ENCODE measurements at places on chromosomes 4 and X.

- no peak for DNase-seq
These were observed 214.9 kb upstream of the RPS6KA3 start for GRCh38 chrX:20481632-20482031.

- DNase-seq = no peak
These were observed 206.4 kb downstream of the NWD2 start for GRCh38 chr4:37450911-37451310.

- DNase-seq = no peak
These were observed 15.0 kb downstream of the APELA start for GRCh38 chr4:164892018-164892417.

GRCh38 chrX:71393919-71394318 lies 27.8 kb downstream of the TAF1 start:
- no peak for DNase-seq

DNA sequence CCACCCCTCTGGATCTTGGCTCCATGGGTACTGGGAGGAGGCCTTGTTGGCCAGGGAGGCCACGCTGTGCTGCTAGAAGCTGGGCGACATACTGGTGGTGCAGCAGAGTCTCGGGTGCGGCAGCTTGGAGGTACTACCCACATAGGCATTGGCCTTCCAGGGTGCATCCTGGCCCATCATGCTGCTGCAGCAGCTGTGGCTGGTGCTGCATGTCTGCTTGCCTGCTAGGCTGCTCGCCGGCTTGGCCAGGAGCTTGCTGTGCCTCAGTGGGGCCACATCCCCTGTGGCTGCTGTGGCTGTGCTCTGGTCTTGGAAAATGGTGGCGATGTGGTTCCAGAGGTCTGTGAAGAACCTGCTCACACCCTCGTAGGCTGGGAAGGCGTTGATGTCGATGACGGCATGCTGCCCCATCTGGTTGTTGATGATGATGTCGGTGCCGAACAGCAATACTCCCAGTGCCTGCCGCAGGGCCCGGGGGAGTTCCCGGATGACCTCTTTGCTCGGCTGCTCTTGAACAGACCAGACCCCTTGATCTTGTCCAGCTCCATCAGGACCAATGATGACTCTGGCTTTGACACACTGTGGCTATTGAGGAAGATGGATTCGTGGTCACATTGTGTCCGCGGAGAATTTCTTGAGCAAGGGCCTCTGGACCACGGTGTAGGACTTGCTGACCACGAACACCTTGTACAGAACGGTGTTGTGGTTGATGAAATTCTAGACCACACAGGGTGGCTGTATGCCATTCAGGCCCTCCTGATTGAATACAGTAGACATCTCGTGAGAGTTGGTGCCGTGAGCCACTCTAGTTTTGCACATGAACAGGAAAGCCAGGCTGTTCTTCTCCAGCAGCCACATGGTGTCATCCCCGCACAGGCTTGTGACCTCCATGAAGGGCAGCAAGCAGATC lies 11.8 kb downstream of the RBM10 start:
- no peak for DNase-seq

GRCh38 chr4:159447296-159447695 lies 344.4 kb downstream of the RAPGEF2 start:
- no peak for DNase-seq

- no peak for DNase-seq
These were observed 4.2 kb downstream of the CENPVL3 start for GRCh38 chrX:51614353-51615012.

DNA sequence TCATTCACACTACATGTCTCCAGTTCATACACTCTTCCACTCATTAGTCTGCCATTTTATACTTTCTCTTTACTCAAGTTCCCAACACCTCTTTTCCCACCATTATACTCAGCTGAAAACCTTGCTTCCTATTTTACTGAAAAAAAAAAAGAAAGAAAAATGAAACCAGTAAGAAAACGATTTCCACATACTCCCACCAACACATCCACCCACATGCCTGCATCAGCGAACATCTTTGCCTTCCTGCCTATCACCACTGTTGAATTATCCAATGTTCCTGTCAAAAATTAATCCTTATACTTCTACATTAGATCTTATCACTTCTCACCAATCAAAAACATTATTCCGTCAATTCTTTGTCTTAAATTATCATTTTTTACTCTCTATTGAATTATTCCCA lies 188.1 kb upstream of the FAM241A start:
- DNase-seq = no peak

DNA sequence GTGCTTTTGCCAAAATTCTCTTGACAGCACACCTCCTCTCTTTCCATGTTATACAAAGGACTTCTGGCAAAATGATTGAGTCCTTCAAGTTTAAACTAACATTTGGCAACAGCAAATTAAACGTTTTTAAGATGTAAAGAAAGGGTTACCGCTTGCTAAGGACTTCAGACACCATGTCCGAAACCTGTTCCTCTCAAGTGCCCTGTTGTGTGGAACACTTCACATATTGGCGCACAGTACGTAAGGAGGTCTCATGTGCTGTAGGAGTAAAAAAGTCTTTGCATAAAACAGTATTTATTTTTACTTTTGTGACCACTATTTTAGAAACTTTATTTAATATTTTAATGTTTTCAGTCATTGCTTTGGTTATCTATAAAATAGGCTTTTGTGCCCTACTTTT lies 33.7 kb upstream of the HPRT1 start:
- DNase-seq = no peak

DNA sequence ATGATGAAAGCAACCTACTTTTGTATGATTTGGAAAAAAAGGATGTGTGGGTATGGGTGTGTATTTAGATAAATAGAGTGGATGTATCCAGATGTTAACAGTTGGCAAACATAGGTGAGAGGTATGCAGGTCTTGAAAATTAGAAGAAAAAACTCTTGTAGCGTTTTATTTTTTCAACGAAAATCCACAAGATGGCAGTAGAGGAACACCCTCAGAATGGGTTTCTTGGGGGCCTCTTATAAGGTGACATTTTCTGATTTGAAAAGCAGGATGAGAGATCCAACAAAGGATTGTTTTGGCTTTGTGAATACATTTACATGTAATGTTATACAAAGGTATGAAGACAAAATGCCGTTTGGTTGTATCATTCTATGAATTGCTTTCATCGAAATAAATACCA lies 68.3 kb downstream of the FMR1NB start:
- no peak for DNase-seq

DNA sequence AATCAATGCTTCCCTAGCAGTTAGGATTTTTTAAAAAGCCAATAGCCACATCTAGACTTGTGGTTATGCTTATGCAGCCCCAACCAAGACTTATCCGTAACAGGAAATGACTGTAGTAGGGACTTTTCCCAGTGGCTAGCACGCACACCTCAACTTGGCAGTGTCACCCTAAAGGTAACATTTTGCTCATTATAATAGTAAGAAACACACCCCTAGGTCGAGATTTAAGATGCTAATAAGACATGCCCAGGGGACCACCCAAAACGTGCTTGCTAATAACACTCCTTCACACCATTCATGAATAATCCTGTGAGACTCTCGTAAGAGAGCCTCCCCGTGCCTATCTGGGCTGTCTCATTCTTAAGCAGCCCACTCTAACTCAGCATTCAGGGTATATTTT lies 195.3 kb downstream of the CHIC1 start:
- DNase-seq = no peak

- DNase-seq = no peak
These were observed 181.4 kb upstream of the MXRA5 start for GRCh38 chrX:3527811-3528210.

- no peak for DNase-seq
These were observed 7.3 kb downstream of the SHOX start for GRCh38 chrX:637660-638481.

GRCh38 chr4:1384675-1385372 lies 21.4 kb downstream of the NKX1-1 start:
- DNase-seq = no peak

DNA sequence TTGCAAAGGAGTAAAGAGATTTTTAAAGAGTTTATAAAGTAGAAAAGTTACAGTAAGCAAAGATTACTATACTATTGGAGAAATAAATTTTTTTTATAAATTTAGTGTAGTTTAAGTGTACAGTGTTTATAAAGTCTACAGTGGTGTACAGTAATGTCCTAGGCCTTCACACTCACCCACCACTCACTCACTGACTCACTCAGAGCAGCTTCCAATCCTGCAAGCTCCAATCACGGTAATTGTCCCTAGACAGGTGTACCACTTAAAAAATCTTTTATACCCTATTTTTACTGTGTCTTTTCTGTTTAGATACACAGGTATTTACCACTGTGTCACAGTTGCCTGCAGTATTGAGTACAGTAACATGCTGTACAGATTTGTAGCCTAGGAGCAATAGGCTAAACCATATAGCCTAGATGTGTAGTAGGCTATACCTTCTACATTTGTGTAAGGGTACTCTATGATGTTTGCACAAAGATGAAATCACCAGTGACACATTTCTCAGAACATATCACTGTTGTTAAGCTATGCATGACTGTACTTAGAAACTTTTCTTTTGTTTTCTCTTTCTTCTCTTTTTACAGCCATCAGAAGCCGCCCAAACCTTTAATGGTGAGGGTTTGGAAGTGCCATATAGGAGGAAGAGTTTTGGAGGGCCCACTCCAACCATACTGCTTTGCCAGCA lies 11.8 kb upstream of the SH3RF1 start:
- DNase-seq = no peak

DNA sequence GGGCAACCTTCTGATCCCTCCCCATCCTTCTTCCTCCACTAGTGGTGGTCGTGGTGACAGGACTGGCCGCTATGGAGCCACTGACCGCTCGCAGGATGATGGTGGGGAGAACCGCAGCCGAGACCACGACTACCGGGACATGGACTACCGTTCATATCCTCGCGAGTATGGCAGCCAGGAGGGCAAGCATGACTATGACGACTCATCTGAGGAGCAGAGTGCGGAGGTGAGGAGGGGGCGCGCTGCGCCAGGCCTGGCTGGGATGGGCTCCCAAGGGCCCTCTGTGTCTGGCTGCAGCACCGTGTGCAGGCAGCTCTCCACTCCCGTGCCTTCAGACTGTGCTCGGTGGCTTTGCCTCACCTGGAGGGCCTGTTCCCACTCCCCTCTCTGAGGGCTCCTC lies 24.3 kb downstream of the RBM10 start:
- no peak for DNase-seq

- DNase-seq = no peak
These were observed 184.1 kb upstream of the NDP start for GRCh38 chrX:44157283-44157682.

GRCh38 chr4:15714141-15714540 lies 11.3 kb downstream of the BST1 start:
- no peak for DNase-seq

- DNase-seq = no peak
These were observed 59.1 kb downstream of the MRPL1 start for GRCh38 chr4:77921701-77922100.

Measured in stimulated activated CD4-positive, alpha-beta T cell treated with anti-CD3 and anti-CD28 coated beads, TNF-alpha, amount 100 ng/mL, for 4 hours (primary cell).